Stimulated activated memory B cell treated with anti-CD40 and anti-IgM and Interleukin-4, amounts not matched to agents 10 μg/mL and 1 μg/mL and 100 μg/mL, for 72 hours (primary cell): ENCODE measurements at places on chromosomes 1 and 21.

- peak; percentile 55 for ATAC-seq
Measured at GRCh38 chr1:109490029-109490933, 3.6 kb upstream of the CYB561D1 start.

- no peak for ATAC-seq
Measured at GRCh38 chr1:14103878-14104430, 404.0 kb downstream of the PRDM2 start.

DNA sequence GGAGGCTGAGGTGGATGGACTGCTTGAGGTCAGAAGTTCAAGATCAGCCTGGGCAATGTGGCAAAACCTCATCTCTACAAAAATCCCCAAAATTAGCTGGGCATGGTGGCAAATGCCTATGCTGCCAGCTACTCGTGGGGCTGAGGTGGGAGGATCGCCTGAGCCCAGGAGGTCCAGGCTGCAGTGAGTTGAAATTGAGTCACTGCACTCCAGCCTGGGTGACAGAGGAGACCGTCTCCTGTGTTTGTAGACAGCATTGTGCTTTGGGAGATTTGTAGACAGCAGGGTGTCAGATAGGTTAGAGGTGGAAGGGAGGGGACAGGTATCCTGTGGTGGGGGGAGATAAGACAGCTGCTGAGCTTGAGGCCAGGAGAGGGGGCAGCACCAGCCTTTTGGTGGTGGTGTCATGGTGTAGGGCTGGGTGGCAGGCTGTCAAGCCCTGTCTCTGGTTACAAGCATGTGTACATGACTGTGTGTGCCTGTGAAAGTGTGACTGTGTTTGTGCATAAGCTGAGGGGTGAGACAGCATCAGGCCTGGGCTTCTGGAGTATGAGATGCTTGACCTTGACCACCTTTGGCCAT lies 15.2 kb downstream of the PPFIA4 start:
- no peak for ATAC-seq

DNA sequence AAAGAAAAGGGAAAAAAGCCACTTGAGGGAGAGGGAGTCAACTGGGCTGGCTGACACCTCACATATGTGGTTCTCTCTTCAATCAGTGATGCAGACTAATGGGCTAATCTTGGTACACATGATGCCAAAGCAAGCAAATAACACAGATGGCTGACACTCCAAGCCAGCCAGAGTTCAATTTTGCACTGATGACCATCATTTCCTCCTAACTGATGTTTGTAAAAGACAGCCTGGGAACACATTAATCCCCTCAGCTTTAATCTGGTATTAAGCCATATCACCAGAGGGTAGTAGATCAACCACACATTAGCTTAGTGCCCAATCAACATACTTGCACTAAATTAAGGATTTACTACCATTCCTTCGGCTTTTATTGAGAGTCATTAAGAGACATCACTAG lies 2.8 kb downstream of the VPS72 start:
- no peak for ATAC-seq

DNA sequence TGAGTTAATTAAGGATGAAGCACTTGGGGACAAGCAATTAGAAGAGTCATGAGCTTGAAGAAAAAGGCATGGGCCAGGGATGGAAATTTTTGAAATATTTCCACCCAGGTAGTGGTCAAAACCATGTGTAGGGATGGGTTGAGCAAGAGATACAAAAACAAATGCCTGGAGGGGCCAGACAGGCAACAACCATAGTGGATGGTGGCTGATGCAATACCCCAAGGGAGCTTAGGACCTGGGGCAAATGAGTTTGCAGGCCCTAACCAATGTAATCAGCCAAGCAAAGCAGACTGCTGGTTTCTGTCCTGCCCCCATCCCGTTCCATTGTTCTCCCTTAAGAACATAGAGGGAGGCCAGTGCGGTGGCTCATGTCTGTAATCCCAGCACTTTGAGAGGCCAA lies 119.1 kb upstream of the FGGY start:
- no peak for ATAC-seq

GRCh38 chr21:32240851-32241687 lies 37.8 kb downstream of the MIS18A start:
- ATAC-seq = no peak

DNA sequence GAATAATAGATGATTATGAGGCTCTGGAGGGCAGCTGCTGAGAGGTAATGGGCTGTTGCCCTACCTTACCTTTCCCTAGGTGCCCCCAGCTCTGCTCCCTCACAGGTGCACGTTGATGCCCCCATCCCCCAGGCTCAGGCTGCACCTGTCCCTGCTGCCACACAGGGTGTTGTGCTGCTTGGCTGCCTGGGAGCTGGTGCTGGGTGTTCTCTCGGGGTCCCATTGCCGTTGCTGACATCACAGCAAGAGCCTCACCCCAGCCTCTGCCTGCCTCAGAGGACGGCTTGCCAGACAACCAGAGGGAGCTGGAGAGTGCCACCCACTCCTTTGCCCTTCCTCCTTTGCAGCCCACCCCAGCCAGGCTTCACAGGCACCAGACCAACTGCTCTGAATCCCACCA lies 31.4 kb upstream of the DMBX1 start:
- ATAC-seq = no peak

DNA sequence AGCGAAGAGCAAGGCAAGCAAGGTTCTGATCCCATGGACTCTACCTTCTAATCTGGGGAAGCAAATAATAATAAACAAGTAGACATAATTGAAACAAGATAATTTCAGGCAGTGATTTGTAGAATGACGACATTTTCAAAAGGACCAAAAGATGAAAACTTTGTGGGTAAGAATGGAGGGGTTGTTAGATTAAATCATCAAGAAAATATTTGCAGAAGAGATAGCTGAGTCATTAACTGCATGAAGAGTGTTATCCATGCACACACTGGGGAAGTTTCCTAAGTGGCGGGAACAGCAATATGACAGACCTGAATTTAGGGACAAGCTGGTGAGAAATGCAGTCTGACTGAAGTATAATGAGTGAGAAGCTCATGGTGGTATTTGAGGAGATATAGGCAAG lies 583.1 kb upstream of the RGS18 start:
- ATAC-seq = no peak

- no peak for ATAC-seq
Measured at GRCh38 chr21:34020983-34021553, 52.3 kb upstream of the MRPS6 start.

- ATAC-seq = no peak
Measured at GRCh38 chr1:162732094-162732493, 58.4 kb upstream of the HSD17B7 start.

DNA sequence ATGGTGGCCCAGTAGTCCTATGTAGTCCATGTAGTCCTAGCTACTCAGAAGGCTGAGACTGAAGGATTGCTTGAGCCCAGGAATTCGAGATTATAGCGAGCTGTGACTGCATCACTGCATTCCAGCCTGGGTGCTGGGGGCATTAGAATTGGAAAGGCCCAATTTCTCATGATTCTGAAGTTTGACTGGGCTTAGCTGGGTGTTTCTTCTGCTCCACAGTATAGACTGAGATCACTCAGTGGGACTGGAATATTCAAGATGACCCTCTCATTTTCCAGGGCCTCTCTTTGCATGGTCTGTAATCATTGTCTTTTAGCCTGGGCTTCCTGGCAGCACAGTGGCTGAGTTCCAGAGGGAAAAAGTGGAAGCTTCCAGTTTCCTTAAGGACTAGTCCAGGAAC lies 26.2 kb downstream of the MROH7 start:
- no peak for ATAC-seq

- no peak for ATAC-seq
Measured at GRCh38 chr1:21594935-21595897, 73.9 kb downstream of the RAP1GAP start.

DNA sequence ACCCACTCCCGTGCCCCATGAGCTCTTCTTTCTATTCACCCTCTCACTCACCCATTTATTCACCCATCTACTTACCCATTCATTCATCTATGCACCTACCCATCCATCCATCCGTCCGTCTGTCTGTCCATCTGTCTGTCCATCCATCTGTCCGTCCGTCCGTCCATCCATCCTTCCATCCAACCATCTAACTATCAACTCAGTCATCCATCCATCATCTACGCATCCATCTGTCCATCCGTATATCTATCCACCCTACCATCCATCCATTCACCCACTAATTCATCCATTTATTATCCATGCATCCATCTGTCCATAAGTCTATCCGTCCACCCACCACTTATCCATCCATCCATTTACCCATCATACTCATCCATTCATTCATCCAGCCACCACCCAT lies 10.8 kb upstream of the CSF3R start:
- no peak for ATAC-seq

DNA sequence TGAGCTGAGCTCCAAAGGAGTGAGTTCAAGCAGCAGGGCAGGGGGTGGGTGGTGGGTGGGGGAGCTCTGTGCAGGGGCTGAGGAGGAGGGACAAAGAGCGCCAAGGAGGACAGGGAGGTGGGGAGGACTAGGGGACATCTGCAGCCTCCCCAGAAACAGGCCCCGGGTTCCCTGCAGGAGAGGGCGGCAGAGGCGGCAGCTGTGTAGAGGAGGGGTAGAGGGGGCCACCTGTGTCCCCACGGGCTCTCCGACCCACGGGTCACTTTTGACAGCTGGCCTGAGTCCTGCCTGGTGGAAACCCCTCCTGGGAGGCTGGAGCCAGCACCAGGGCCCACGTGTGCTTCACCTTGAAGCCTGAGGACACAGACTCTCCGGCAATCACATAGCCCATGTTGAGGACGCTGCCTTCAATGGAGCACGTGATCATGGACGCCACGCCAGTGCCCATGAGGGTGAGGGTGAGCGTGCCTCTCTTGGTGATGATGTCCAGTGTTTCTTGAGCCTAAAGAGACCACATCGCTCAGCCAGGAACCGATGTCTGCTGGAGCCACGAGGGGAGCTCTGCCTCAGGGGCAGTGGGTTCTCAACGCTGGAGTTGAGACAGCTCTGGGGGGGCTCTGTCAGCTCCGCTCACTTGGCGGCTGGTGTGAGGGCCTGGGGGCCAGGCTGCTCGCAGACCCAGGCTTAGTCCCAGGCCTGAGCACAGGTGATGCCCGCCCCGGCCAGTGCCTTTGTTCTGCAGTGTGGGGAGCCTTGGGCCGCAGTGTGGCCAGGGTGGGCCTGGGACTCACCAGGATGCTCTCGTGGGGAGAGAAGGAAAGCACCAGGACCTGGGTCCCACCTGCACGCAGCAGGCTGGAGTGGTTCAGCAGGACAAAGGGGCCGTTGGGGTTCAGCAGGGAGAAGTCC lies 6.6 kb upstream of the TMEM52 start:
- ATAC-seq = no peak

DNA sequence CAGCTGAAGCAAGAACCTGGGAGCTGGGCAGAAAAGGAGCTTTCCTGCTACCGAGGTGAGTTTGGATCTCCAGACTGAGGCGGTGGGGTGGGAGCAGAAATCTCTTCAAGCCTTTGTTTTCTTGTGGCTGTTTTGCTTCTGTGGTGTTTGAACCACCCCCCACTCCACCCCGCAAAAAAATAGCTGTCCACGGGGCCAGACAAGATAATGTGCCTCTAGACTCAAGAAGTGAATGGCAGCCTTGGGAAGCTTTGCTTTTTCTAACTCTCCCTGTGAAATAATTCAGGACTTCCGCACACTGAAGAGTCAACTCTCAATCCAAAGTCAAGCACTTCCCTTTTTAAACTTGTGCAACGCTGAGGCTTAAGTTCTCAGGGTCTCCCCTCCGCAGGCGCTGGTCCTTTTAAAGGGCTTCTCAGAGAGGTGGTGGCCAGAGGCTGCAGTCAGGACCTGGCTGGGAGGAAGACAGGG lies 159.6 kb upstream of the COA6 start:
- ATAC-seq = no peak

GRCh38 chr1:1037366-1038327 lies 17.7 kb downstream of the AGRN start:
- ATAC-seq = no peak

DNA sequence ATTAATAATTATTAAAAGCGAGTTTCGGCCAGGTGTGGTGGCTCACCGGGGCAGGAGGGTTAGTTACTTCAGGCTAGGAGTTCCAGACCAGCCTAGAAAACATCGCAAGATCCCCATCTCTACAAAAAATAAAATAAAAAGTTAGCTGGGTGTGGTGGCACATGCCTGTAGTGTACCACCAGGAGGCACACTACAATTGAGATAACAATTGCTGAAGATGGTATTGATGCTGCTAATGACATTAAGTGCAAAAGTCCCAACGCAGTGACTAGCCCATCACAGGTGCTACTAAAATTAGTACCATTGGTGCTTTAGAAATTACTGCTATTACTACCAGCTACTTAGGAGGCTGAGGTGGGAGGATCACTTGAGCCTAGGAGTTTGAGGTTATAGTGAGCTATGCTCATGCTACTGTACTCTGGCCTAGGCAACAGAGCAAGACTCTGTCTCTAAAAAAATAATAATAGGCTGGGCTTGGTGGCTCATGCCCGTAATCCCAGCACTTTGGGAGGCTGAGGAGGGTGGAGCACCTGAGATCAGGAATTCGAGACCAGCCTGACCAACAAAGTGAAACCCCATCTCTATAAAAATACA lies 156.6 kb downstream of the GREM2 start:
- no peak for ATAC-seq

DNA sequence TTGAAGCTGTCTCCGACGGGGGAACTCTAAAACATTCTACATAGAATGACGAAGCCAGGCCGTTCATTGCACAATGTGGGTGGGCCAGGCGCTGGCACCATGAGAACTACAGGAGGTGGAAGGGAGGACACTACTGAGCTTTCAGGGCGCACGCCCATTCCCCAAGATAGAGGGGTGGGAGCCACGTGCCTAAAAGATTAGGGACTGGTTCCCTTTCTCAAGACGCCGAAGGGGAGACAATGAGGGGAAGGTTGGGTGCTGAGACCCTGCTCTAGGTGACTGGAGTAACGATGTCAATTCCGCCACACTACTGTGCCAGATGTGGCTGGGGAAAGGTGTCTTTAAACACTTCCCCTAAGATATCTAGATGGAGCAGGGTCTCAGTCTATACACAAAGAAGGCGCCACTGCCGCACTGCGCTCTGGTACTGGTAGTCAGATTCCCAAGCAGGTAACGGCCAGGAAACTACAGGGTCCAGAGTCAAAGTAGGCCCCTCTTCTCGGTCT lies 782 bp downstream of the CSDE1 start:
- ATAC-seq = no peak

DNA sequence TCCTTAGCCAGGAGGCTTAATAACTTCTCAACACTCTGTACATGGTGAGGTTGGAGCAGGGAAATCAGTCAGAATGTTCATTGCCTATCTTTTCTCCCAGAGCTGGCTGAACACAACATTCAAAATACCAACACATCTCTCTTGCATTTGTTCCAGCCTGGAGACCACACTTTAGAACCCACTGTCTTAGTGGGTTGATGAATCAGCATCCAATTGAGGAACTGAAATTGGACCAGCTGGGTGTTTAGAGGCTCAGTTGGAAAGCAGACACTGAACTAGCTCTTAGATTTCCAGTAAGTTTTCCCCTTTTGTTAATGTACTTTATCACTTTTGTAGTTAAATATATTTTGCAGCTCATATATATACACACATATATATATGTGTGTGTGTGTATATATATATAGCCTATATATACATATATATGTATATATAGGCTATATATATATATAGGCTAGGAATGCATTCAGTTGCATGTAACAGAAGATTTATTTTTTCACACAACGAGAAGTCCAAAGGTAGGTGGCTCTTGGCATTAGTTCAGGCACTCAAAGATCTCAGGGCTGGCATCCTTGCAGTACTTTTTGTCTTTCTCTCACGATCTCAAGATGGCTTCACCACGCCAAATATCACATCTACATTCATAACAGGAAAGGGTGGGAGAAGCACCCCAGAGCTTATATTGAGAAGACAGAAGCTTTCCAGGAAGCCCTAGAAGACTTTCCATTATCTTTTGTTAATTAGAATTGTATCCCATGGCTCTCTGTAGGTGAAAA lies 35.0 kb upstream of the HUNK start:
- peak; percentile 88 for ATAC-seq
